Stimulated activated CD4-positive, alpha-beta T cell treated with anti-CD3 and anti-CD28 coated beads, Interleukin-2, amount 100 ng/mL, for 48 hours (primary cell): ENCODE measurements at places on chromosomes 13 and 19.

GRCh38 chr19:2503521-2504109 lies 27.7 kb downstream of the GADD45B start:
- peak; percentile 58 for DNase-seq

DNA sequence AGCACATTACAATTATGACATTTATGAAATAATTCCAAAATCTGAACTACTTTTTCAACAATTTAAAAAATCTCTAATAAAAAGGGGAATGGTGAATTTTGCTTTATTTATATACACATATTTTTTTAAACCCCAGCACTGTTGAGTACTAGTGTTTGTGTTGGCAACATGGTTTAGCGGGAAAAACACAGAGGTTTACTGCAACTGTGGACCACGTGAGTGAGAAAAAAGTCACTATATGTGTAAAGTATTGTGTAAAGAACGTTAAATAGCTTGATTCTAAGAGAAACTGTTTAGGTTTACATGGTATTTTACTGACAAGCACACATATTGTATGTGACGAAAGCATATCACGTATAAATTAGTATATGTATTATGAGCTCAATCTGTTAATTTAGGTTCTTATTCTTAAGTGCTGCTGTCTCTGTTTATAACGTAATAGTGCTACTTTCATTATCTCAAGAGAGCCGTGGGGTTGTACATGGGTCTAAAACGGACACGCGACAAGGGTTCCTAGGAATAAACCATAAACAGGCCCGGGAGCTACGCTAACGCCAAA lies 617 bp downstream of the SKA3 start:
- DNase-seq, result no peak

- no peak for DNase-seq
Observed at GRCh38 chr13:40445557-40445990, 220.9 kb downstream of the FOXO1 start.

DNA sequence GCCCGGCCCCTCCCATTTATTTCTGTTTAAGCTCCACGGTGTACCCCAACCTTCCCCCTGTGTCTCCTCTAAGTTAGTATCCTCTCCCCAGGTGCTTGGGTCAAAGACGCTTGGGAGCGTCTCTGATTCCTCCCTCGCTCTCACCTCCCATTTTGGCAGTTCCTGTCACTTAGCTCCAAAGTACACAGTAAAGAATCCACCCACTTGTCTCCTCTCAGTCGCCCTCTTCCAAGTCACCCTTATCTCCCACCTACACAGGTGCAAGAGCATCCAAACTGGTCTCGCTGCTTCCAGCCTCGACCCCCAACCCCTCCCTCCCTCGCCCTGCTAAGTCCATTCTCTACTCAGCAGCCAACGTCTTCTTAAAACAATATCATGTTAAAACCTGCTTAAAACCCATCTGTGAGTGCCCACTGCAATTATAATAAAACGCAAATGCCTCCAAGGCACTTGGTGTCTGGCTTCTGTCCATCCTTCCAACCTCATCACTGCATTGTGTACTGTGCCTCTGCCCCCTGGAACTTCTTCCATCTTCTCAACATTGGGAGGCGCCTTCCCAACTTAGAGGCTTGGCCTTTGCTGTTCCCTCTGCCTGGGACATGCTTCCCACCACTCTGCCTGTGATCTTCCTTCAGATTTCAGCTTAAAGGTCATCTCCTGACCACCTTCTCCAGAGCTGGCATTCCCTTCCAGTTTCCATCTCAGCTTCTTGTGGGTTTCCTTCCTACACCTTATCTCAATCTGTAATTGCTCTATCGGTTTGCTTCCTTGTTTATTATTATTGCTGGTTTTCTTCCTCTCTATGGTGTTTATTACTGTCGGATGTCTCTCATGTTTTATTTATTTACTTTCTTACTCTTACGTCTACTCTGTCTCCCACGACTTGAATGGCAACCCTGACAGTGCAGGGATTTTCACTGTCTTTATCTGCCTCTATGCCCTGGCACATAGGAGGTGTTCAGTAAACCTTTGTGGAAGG lies 9.5 kb upstream of the KLK14 start:
- no peak for DNase-seq

- no peak for DNase-seq
Observed at GRCh38 chr13:109919715-109920375, 133.5 kb upstream of the IRS2 start.

GRCh38 chr19:678791-679388 lies 2.7 kb downstream of the FSTL3 start:
- DNase-seq, result no peak

DNA sequence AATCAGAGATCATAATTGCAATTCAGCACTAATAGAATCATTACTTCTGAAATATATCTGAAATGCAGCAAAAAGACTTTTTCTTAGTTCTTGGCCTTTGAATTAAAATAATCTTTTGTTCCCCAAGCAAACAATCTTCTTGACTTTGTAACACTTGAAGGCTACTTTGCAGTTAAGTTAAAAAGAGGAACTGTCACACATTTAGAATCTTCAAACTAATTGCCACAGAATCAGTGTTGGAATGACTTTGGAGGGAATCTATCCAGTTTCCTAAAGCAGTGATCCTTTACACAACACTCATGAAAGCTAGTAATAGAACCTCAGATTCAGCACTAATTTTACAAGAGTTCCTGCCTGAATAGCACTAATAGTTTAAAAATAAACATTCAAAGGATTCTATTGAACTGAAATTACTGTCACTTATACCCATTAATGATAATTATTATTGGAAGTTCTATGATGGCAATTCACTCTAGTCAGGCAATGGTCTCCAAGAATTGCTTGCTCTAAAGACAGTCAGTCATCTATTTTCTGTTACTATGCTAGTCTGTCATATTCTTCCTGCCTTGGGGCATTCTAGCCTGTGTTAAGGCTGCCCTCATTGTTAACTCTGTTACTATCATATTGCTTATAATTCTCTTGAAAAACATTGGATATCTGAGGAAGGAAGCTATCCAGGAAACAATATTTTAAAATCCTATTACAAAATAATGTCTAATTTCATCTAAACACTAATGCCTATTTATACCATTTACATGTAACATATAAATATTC lies 362.4 kb downstream of the DIAPH3 start:
- no peak for DNase-seq

- no peak for DNase-seq
Observed at GRCh38 chr13:63737418-63737817, 2321.8 kb upstream of the PCDH20 start.

GRCh38 chr19:31283701-31284100 lies 65.5 kb downstream of the TSHZ3 start:
- DNase-seq, result no peak

GRCh38 chr13:51826606-51827005 lies 18.4 kb downstream of the TMEM272 start:
- DNase-seq, result no peak

DNA sequence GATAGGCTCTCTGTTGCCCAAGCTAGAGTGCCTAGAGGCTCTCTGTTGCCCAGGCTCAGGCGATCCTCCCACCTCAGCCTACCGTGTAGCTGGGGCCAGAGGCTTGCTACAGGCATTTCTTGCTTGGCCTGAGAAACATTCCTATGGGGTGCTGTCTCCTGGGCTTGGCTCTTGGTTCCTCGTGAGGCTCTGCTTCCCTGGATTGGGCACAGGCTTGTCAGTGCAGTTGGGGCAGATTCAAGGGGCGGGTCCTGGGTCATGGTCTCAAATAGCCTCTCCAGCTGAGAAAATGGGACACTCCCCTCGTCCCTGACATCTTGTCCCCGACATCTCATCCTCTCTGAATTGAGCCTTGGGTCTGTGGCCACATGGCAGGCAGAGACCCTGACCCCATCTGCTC lies 4.9 kb downstream of the TSSK6 start:
- DNase-seq, result no peak

DNA sequence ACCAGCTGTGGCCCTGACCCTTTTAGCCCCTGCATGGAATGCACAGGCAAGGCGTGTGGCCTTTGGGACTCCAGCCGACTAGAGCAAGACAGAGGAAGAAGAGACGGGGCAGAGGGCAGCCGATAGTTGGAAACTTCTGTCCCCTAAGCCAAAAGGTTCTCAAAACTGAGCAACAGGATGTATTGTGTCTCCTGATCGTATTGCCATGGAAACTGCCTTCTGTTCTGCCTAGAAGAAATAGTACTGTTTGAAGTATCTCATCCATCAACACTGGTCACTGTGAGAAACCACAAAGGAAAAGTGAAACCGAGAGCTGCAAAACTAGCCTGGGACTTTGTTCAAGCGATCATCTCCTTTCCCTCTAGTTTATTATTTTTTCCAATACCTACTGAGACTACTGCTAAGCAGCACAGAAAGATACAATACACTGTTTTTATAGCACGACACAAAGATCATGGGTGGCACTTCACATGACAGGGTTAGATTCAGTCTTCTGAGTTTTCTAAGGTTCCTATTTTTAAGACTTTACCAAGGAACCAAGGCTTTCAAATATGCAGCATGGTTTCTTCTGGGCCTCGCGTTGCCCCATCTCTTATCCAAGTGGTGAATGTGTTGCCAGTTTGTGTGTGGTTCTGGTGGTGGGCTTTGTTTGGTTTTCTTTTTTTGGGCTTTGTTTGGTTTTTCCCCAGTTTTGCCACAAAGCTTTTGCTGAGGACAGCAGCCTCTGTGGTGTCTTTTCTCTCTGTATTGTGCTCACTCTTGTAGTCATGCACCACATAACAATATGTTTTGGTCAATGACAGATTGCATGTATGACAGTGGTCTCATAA lies 49.3 kb upstream of the GPR183 start:
- DNase-seq, result no peak

- DNase-seq, result no peak
Observed at GRCh38 chr19:54026656-54027055, 35.2 kb downstream of the CACNG6 start.

DNA sequence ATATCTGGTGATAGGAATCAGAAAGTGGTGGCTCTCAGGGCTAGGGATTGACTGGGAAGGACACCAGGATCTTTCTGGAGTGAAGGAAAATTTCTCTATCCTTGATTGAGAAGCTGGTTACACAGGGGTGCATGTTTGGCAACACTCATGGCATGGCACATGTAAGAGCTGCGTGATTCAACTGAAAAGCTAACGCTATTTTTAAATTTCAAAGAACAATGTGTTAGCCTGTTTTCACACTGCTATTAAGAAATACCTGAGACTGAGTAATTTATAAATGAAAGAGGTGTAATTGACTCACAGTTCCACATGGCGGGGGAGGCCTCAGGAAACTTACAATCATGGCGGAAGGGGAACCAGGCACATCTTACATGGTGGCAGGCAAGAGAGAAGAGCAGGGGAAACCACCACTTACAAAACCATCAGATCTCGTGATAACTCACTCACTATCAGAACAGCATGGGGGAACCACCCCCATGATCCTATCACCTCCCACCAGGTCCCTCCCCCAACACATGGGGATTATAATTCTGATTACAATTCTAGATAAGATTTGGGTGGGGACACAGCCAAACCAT lies 7.4 kb downstream of the SIGLEC8 start:
- DNase-seq, result peak; percentile 32

DNA sequence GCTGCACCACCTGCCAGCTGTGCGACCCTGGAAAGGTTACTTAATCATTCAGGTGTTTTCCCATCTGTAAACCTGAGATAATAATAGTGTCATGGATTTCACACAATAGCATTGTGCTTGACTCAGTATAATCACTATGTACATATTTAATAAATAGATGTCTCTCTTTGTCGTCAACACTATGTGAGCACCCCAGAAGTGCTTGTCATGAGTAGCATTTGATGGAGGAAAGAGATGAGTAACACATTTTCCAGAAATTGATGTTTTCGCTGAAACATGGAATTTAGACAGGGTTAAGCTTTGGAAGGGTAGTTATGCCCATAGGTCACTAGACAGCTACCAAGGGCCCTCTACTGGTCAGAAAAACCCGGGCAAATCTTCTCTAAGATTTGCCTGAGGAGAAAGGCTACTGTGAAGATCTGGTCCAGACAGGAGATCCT lies 9.5 kb upstream of the MBNL2 start:
- no peak for DNase-seq

DNA sequence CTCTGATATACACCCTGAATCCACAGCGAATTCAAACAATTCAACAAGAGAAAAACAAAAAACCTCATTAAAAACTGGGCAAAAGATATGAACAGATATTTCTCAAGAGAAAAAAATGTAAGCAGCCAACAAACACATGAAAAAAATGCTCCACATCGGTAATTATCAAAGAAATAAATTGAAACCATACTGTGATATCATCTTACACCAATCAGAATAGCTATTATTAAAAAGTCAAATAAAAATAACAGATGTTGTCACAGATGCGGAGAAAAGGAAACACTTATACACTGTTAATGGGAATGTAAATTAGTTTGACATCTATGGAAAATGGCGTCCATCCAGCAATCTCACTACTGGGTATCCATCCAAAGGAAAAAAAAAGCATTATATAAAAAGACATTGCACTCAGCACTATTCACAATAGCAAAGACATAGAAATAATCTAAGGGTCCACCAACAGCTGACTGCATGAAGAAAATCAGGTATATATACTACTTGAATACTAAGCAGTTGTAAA lies 1495.0 kb upstream of the PCDH20 start:
- DNase-seq, result no peak

- no peak for DNase-seq
Observed at GRCh38 chr13:47723898-47724297, 277.2 kb downstream of the SUCLA2 start.

- DNase-seq, result no peak
Observed at GRCh38 chr13:34462843-34463242, 479.2 kb upstream of the NBEA start.

GRCh38 chr13:99246100-99246499 lies 12.1 kb downstream of the GPR18 start:
- DNase-seq, result no peak

DNA sequence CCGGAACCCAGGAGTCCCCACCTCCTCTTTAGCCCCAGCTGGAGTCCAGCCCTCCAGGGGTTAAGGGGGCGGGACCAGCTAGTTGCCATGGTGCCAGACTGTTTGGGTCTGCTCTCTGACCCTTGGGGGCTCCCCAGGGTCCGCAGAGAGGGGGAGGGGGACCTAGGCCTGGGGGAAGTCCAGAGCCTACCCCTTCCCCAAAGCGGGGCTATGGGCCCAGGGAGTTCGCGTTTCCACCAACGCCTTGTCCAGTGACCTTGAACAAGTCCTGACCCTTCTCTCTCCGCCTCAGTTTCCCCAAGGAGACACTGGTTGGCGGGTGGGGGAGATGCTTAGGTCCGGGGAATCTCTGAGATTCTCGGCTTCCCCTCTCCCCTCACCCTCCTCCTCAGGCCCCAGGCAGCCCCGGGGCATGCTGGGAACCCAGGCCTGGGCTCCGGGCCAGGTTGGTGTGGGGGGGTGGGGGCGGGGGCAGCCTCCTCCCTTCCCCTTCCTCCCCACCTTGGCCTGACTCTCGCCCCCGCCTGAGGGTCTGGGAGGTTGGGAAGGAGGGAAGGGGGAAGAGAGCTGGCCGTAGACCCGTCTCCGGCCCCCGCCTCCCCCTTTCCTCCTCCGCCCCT lies 2.6 kb upstream of the SPACA6 start:
- DNase-seq, result no peak

- DNase-seq, result no peak
Observed at GRCh38 chr13:31927219-31927653, 104.3 kb upstream of the FRY start.

GRCh38 chr13:43758834-43759233 lies 27.9 kb downstream of the ENOX1 start:
- DNase-seq, result no peak

GRCh38 chr13:72489751-72490150 lies 237.7 kb downstream of the MZT1 start:
- no peak for DNase-seq

- no peak for DNase-seq
Observed at GRCh38 chr13:113907635-113908617, 44.0 kb upstream of the GAS6 start.

- no peak for DNase-seq
Observed at GRCh38 chr13:30757026-30757742, 21.8 kb downstream of the ALOX5AP start.
